ENCODE measurements at places on chromosomes 1 and 21.
A peak's percentile ranks its signal among the peaks of the same experiment; 100 is the strongest.

GRCh38 chr1:43521756-43522155 is 8.9 kb upstream of the PTPRF start:
- DNase-seq, result no peak

DNA sequence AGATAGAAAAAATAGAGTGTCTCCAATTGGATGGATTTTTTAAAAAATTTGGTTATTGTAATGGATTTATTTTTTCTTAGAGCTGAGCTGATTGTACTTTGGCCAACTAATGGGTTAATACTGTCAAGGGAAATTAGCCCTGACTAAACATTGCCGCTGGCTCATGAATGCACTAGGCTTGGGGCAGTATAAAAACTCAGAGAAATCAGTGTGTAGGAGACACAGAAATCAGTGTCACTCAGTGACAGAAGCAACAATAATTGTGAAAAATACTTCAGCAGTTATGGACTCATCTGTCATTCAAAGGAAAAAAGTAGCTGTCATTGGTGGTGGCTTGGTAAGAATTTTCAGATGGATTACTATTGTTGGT is at the start of gene KMO:
KMO (plus strand) TSS at position 217 of the 370 bp plus-strand sequence; CDS start at position 284, 67 bp downstream.
- DNase-seq, result no peak

- DNase-seq, result peak; percentile 80
Observed at GRCh38 chr1:24186993-24187790, at the start of gene IFNLR1. Gene IFNLR1, minus strand, starts transcription at chr1:24187289. Its CDS starts 41 bp downstream, at chr1:24187248.

DNA sequence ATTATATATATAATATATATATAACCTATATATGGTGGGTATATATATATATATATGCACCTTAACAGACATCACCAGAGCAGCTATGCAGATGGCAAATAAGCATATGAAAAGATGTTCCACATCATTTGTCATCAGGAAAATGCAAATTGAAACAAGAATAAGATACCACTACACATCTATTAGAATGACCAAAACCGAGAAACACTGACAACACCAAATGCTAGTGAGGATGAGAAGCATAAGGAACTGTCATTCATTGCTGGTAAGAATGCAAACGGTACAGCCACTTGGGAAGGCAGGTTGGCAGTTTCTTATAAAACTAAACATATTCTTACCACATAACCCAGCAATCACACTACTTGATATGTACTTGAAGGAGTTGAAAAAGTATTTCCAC is 219.8 kb upstream of the PRMT6 start:
- no peak for DNase-seq

DNA sequence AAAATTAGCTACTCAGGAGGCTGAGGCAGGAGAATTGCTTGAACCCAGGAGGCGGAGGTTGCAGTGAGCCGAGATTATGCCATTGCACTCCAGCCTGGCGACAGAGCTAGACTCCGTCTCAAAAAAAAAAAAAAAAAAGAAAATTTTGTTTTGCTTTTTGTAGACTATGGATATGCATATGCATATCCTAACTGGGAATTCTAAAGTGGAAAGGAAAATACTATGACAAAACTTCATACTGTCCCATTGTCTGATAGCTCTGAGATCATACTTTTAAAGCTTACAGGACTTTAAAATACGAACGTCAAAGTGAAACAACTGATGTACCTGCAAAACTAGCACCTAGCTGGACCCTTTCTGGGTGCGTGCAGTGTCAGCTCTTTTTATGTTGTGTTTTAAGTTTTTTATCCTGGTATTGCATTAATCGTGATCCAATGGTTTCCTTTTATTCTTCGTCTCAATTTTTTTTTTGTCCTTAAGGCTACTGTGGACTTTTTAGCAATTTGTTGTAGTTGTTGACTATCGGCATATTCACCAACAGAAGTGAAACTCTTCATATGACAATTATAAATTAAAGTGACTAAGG is 19.2 kb downstream of the SPRTN start:
- DNase-seq, result no peak

DNA sequence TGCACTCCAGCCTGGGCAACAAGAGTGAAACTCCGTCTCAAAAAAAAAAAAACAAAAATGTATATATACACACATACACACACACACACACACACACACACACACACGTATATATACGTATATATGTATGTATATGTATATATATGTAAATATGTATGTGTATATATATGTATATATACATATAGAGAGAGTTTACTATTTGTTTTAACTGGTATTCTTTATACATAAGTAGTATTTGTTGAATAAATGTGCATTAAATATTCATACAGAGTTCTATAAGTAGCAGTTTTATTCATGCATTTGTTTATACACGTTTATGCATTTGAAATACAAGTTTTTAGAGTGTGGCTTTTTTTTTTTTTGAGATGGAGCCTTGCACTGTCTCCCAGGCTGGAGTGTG is 113.6 kb downstream of the ZMYM4 start:
- DNase-seq, result no peak

DNA sequence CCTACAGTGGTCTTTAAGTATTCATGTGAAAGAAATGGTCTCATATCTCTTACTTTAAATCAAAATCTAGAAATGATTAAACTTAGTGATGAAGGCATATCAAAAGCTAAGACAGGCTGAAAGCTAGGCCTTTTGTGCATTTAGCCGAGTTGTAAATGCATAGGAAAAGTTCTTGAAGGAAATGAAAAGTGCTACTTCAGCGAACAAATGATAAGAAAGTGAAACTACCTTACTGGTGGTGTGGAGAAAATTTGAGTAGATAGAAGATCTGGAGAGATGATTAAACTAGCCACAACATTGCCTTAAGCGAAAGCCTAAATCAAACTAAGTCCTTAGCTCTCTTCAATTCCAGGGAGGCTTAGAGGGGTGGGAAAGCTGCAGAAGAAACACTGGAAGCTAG is 147.6 kb downstream of the DSCAM start:
- no peak for DNase-seq

DNA sequence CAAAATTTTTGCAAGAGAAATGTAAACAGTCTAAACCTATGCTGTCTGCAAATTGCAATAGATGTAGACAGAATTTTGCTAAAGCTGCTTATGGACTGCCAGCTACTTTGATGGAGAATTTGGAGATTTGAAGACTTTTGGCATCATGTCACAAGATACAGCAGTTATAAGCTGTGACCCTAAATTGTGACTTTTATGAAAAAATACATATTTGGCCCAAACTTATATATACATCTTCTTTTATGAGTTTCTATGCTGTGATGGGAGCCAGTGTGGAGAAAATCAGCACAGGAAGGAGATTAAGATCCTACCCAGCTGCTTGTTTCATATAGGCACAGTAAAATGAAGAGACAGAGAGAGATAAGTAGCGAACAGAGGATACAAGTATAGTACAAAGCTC is 1595.4 kb downstream of the PLA2G4A start:
- no peak for DNase-seq

- DNase-seq, result no peak
Observed at GRCh38 chr21:39730418-39731157, 14.4 kb upstream of the IGSF5 start.

DNA sequence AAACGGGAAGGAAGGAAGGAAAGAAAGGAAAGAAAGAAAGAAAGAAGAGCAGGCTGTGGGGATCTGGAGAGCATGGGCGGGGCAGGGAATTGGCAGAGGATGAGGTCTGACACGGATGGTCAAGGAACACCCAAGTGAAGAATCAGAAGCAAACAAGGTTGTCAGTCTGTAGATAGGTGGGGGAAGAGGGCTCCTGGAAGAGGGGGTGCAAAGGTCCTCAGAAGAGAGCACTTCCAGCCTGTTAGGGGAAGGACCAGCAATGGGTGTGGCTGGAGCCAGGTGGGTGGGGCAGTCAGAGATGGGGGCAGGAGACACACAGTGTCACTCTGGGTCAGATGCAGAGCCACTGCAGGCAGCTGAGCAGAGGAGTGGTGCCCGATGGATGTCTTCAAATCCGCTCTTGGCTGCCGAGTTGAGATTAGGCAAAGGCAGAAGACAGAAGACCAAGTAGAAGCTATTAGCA is 11.0 kb upstream of the PLA2G2C start:
- DNase-seq, result no peak

DNA sequence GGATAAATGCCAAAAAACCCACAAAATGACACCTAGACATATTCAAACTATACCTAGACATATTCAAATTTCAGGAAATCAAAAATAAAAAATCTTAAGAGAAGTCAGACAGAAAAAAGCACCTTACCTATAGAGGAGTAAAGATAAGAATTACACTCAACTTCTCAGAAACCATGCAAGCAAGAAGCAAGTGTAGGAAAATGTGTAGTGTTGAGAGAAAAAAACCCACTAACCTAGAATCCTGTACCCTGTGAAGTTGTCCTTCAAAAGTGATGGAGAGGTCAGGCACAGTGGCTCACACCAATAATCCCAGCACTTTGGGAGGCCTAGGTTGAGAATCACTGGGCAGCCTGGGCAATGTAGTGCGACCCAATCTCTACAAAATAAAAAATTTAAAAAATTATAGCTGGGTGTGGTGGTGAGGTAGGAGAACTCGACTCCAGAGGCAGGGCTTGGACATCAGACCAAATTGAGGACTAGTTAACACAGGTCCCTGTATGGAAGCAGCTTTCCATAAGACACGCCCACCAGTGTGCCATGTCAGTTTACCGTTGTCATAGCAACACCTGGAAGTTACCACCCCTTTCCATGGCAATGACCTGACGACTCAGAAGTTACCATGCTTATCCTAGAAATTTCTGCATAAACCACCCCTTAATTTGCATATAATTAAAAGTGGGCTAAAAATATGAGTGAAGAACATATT is 20.7 kb downstream of the PDIK1L start:
- DNase-seq, result no peak

DNA sequence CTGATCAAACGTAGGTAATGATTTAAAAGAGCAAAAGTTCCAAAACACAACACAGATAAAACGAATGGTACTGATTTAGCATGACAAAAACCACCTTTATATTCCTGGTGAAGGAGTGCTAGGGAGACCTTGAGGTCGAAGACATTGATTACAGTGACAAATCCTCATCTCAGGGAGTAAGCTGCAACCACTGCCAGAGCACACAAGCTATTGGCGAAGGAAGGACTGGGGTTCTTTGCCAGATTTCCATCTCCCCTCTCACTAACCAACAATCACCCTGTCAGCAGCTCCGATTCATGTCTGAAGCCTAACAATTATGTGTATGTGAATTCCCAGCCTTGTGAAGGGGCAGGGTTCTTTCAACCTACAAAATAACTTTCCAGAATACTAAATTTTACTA is 40.2 kb upstream of the DMRTB1 start:
- DNase-seq, result no peak

DNA sequence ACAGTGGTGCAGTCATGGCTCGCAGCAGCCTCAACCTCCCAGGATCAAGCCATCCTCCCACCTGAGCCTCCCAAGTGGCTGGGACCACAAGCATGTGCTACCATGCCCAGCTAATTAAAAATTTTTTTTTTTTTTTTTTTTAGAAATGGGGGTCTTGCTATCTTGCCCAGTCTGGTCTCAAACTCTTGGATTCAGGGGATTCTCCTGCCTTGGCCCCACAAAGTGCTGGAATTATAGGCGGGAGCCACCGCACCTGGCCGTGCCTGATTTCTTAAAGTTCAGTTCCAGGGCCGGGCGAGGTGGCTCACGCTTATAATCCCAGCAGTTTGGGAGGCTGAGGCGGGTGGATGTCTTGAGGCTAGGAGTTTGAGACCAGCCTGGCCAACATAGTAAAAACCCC is 6.4 kb downstream of the THAP3 start:
- no peak for DNase-seq

Data from activated naive CD4-positive, alpha-beta T cell treated with anti-CD3 and anti-CD28 coated beads, Interleukin-2, amount 10 ng/mL, durations not matched to agents 7 days and 5 days (primary cell).